ENCODE measurements at places on chromosomes 3 and 15.

DNA sequence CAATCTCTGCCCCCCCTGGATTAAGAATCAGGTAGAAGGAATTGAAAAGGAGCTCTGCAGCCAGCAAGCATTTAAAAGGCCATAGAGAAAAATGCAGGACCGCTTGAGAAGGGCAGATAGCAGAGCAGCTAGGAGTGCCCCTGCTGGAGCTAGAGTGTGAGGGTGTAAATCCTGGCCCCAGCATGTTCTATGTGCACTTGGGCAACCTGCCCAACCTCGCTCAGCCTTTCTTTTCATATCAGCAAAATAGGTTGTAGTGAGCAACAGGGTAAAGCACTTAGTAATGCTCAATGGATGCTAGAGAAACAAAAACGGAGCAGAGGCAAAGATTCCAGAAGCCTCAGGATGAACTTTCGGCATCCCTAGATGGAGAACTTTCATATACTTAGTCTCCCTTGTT, 25.0 kb upstream of the THBS1 start:
- peak; percentile 9 for DNase-seq

DNA sequence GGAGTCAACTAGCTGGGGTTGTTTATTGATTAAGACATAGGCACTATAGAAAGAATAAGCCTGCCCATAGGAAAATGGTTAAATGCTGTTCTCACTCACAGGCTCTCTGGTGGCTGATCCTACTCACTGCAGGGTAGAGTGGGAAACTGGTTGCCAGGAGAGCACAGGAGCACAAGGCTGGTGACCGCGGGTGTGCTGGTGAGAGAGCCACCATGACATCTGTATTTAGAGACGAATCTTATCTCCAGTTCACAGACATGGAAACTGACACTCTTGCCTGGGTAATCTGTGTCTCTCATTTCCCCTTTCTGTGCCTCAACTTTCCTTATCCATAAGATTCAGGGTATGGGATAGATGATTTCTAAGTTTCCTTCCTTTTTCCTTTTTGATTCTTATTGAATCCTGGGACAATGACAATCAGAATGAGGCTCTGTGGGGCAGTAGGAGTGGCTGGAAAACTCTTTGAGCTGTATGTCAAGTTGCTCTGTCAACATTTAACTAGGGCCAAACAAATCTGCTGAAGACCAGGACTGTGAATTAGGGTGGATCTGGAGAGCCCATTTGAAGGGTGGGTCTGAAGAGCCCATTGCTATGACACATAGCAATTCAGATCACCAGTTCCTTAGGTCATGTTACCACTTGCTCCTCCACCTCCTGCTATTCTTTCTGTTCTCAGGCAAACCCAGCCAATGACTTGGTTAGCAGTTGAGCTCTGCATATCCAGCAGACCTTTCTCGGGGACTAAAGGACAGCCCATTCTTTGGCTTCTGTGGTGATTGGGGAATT, 286.1 kb upstream of the TBL1XR1 start:
- no peak for DNase-seq

DNA sequence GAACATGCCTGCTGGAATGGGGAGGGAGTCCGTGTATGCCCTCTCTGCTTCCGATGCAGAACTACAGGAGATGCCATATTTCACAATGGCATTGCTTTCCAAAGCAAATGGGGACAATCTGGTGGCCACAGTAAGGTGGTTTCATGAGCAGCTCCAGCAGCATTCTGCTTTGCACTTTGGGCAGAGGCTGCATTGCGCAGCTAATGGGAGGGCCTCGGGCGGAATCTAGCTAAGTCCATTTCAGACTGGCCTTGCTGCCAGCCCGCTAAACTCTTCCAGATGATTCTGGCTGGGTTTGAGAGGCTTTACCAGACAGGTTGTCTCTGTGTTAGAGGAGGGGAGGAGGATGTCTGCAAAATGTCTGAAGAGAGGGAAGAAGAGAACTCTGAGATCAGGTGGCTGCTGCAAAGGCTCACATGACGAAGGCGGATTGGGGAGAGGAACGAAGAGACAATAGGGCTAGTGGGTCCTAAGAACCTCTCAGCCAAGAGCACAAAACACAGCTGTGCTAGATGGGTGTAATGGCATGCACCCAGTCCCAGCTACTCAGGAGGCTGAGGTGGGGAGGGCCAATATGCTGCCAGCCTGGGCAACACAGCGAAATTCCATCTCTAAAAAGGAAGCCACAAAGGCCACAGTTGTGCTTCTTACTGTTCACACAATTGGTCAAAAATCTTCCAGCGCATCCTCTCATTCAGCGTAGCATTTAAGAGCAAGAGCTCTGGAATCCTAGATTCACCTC, 63.7 kb downstream of the BDH1 start:
- DNase-seq: no peak

DNA sequence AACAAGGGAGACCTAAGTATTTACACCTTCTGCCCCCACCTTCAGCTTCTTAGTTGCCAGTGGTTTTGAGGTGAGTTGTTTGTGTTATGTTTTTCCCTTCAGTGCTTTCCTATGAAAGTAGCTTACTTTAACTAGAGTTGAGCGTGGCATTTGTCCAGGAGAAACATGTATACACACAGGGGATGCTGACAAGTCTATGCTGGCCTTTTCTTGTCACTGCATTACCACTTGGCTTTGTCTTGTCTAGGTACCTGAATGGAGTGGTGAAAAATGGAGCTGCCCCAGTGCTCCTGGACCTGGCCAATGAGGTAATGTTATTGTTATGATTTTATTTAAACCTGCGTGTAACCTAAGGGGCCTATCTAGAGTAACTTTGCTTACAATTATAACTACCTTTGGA, 74.4 kb downstream of the CDIN1 start:
- DNase-seq: no peak

DNA sequence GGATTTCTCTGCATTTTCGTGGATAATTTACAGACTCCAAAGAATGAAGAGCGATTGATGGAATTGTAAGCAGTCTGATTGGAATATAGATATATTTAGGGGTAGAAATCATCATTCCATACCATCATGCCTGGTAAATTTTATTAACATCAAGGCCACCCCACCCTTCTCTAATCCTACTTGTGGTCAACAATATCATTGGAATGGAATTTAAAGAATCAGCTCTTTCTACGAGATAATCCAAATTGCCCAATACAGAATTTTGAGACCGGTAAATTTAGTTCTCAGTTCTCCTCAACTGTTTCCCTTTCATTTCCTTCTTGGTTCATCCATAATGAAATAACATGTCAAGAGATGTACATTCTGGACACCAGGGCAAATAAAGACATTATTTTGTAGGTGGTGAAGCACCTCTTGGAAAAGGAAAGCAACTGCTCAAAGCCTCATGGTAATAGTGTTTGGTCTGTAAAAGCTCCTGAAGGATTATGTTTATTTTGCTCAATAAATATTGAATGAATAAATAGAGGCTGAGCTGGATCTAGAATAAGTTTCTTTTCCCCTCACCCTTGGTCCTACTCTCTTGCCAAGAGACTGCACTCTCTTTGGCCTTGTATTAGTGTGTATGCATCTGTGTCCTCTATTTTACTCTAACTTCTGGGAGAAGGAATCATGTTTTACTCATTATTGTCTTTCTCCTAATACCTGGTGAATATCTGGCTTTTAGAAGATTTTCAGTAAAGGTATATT, 133.7 kb upstream of the BCL6 start:
- peak; percentile 66 for DNase-seq

DNA sequence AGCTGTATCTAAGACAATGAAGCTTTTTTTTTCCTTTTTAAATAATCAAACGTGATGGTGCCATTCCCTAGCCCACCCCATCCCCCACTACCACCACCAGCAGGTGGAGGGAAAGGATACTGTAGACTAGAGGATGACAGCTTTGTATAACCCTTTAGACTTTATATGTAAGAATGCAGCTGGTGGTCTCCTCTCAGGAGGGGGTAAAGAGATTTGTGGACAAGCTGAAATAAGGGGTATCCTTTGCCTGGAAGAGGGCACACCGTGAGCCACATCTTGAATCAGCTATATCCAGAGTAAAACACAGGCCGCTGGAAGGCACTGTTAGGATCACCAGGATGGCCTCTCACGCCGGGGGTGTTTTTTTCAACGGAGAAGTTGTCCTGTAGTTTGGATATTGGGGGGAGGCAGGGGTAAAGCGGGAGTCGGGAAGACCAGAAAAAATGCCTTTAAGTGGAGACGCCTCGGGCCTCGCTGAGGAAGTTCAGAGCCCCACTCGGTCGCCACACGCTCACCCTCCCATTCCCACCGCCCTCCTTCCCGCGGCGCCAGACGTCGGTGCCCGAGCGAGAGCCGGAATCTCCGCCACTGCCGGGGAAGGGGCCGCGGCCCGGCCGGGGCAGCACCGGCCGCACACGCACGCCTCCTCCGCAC, 986 bp downstream of the KPNA4 start:
- DNase-seq: peak; percentile 31

GRCh38 chr3:150602426-150603152, 532 bp upstream of the SELENOT start:
- no peak for DNase-seq

- DNase-seq: no peak
These were observed 35.1 kb upstream of the SPTBN5 start for GRCh38 chr15:41928637-41929620.

- DNase-seq: no peak
These were observed 162.7 kb upstream of the MEIS2 start for GRCh38 chr15:37262922-37263608.

GRCh38 chr3:152193673-152194267, 75.0 kb upstream of the MBNL1 start:
- DNase-seq: no peak

GRCh38 chr15:48190932-48191573, 412 bp upstream of the CTXN2 start:
- peak; percentile 73 for DNase-seq

DNA sequence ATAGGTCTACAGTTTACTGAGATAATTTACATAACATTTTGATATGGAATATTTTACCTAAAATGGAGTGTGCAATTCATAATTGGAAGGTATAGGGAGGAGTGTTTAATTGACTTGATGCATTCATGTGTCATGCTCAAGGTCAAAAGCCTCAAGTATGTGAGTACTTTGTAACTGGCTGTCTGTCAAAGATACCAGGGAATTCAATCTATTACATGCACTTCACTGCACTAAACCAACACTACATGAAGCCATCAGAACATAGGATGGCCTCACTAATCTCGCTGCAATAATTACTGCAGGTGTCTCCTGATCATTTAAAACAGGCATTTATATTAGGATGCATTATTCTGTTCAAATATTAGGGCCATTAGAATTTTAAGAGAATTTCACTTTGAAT, 367.2 kb downstream of the CNTN4 start:
- DNase-seq: no peak

DNA sequence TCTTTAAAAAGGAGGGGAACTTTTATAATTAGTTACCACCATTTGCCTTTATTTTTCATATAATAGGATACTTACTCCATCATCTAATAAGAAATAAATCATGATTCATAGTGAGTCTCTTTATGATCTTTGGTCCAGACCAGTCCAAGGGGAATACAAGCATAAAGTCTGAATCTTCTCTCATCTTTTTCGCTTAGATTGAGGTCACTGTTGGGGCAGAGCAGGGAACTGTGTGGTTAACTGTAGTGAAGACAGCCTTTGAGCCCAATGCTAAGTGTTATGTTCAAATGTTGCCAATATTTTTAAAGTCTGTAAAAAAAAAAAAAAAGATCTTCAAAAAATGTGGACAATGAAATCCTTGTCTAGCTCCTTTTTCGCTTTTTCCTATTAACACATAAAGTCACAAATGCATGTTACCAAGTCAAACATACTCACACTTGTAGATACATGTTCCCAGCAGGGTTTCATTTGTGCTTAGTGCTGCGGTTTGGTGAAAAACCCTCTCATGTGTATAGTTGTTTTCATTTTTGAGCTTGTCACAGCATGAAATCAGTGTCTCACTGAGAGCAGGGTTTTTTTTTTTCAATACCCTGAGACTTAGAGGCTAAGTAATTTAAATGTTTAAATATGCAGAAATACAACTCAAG, 72.1 kb downstream of the EPHA3 start:
- DNase-seq: no peak

DNA sequence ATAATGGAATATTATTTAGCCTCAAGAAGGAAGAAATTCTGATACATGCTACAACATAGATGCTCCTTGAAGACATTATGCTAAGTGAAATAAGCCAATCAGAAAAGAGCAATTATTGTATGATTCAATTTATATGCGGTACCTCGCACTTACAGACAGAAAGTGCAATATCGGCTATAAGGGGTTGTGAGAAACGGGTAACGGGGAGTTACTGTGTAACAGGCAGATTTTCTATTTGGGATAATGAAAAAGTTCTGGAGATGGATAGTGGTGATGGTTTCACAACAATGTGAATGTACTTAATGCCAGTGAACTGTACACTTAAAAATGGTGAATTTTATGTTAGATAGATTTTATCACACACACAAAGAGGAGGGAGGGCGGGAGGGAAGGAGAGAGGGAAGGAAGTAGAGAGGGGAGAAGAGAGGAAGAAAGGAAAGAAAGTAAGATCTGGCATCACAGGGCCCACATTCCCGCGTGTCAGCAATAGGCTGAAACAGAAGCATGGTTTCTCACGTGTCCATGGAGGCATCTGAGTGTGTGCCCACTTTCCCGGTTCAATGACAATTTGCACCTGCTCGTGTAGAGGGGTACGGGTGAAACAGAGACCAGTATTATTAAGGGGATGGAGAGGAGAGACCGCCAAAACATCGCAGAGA, 700 bp upstream of the BLM start:
- no peak for DNase-seq

DNA sequence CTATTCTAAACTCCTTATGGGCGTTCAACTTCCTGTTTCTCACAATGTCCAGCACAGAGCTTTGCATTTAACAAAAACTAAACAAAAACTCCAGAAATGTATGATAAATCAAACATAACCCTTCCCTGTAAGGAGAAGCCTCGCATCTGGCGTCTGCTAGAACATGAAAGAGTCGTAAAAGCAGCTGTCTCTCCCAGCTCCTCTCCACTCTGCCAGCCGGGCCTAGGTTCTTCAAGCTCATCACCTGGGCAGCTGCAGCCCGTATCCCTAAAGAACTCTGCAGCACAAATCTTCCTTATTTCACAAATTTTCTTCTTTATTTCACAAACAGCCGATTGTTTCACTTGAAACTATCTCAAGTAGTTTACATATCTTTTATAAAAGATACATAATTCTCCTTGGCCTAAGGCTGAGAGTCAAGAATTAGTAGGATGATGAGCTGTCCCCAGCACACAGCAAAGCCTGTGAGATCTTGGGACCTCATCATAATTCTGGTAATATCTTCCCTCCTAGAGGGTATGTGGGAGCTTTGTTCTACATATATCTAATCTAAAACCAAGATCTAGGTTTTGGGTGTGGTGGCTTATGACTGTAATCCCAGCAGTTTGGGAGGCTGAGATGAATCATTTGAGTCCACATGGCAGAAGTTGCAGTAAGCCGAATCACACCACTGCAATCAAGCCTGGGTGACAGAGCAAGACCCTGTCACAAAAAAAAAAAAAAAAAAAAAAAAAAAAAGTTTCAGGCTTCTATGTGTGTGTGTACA, 35.3 kb downstream of the ANXA2 start:
- peak; percentile 90 for DNase-seq

- peak; percentile 74 for DNase-seq
These were observed 88.6 kb upstream of the ZNF280D start for GRCh38 chr15:56821721-56822425.

DNA sequence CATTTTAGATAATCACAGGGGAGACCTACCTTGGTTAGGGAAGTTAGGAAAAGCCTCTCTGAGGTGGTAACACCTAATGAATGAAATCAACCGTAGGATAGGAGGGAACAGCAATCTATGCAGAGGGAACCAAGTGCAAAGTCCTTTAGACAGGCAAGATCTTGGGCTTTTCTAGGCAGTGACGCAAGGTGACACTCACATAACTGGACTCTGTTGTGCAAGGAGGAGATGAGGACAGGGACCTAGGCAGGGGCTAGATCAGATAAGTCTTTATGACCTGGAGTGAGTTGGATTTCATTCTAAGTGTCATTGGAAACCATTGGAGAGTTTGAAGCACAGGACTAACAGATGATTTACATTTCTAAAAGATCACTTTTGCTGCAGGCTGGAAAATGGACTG, 4.6 kb upstream of the LMOD3 start:
- no peak for DNase-seq

Measured in EH (cell line).